ENCODE measurements at places on chromosomes 4 and X. TPM values are rescaled to one million over a fixed set of nuclear protein-coding genes. Genes with fewer than 3 reads are reported as not detected.

DNA sequence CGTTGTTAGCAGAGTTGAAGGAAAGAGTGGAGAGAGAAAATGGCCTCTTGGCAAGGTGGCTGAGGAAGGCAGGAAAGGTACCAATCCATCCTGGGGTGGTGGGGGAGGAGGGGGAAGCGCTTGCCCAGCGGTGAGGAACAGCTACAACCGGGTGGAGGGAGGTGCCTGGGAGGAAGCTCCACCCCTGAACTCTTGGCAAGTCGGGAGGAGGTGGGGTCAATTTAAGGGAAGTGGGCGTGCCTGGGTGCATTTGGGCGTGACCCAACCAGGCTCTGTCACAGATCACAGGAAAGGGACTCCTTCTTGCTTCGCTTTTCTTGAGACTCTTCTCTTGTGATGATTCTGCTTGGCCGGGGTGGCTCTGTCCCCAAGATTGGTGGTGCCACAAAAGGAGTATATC lies 41.7 kb downstream of the BCORL1 start:
- H3K4me1 ChIP-seq: no peaks in the 10 kb centered on the region
- H3K36me3 ChIP-seq: no peaks in the 10 kb centered on the region
- no peak overlapping the region for H3K4me3 ChIP-seq
- DNase-seq: peak; percentile 89
- H3K27me3 ChIP-seq: no peaks in the 10 kb centered on the region

- H3K36me3 ChIP-seq: peaks cover 3% of the 10 kb centered on the region
- DNase-seq: no peak
- no peak overlapping the region for H3K27ac ChIP-seq
Observed at GRCh38 chrX:14017399-14017798, 12.3 kb downstream of the GEMIN8 start.

GRCh38 chr4:188665491-188666457 lies 526.5 kb downstream of the TRIML1 start:
- no peaks in the 10 kb centered on the region for H3K27me3 ChIP-seq
- H3K4me3 ChIP-seq: no peak overlapping the region
- H3K27ac ChIP-seq: no peak overlapping the region
- no peak for DNase-seq
- no peaks in the 10 kb centered on the region for H3K4me1 ChIP-seq
- no peaks in the 10 kb centered on the region for H3K36me3 ChIP-seq

The FAAH2 gene
- 1.7 TPM for total RNA-seq

DNA sequence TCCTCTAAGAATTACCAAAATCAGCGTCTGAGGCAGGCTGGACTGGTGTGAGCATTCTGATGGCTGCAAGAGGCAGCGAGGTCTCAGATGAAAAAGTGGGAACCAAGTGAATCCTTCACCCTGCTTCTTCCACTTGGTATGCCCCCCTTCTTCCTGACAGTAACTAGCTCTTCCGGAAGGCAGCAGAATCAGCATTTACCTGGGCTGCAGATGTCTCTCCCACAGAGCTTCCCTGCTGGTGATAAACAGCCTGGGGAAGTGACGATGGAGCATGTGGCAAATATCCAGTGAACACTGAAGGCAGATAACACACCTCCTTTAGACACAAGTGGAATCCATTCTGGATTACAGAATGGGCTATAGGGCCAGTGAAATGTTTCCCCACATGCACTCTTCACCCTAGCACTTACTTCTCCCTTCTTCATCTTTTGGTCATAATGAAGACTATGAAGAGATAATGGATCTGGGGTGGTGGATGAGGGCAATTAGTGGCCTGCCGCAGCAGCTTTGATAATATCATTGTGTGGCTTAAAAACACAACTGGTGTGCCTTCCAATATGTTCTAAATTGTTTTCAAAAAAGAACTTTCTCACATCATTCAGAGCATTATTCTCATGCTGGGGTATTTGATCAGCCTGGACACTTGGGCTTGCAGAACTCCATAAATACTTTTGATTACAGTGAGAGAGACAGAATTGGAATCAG lies 60.8 kb upstream of the TBC1D9 start:
- DNase-seq: no peak
- H3K4me1 ChIP-seq: no peaks in the 10 kb centered on the region
- H3K4me3 ChIP-seq: no peak overlapping the region
- no peaks in the 10 kb centered on the region for H3K27me3 ChIP-seq
- H3K27ac ChIP-seq: no peak overlapping the region

DNA sequence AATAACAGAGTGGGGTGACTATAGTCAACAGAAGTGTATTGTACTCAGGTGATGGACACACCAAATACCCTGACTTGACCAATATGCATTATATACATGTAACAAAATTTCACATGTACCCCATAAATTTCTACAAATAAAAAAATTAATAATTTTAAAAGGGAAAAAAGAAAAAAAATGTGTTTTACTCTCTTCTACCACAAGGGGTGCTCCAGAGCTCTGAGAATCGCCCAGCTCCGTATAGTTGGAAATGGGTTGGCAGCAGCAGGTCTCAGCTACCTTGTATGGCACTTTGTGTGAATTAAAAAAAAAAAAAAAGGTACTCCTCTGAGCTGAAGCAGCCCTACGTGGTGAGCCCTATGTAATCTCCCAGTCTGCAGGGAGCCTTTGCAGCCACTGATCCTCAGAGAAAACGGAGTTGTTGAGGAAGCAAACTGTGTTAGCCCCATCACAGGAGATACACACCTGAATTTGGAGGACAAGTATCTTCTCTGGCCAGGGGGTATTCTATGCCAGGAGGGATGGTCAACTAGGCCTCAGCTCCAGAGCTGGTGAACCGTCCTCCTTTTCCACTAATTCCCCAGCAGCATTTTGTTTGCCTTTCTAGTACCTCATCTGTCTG lies 17.2 kb upstream of the POLA1 start:
- no peak overlapping the region for H3K4me3 ChIP-seq
- no peaks in the 10 kb centered on the region for H3K36me3 ChIP-seq
- DNase-seq: no peak
- no peaks in the 10 kb centered on the region for H3K4me1 ChIP-seq
- H3K27me3 ChIP-seq: no peaks in the 10 kb centered on the region
